ENCODE measurements at places on chromosomes 16 and 17.

- no peak for DNase-seq
Measured at GRCh38 chr17:34275881-34276280, 5.9 kb downstream of the CCL7 start.

- no peak for DNase-seq
Measured at GRCh38 chr17:14330492-14330962, 29.6 kb downstream of the HS3ST3B1 start.

GRCh38 chr17:81323411-81323868, 28.3 kb upstream of the SLC38A10 start:
- no peak for DNase-seq

DNA sequence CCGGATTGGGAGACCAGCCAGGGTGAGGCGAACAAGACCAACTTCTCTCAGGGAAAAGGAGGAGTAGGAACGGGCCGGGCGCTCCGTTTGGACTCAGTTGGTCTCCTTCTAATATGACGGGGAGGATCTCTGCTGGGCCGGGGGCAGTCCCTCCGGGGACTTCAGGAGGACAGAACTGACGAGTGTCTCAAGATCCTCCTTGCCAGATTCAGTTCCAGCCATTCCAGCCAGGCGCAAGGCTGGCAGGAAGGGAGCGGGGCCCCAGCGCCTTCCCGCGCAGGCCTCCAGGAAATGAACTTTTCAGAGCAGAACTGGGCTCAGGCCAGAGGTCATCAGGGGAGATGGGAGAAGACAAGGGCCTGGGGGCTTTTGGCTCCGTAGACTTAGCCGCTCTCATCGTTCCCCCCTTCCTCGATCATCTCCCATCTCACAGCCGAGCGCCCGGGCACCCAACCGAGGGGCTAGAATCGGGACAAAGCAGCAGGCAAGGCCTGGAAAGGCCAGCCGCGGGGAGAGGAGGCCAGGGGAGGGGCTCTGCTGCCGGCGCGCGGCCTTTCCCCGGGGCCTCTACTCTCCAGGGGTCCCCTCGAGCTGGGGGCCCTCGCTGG, 1.6 kb downstream of the ZNF423 start:
- DNase-seq = no peak

DNA sequence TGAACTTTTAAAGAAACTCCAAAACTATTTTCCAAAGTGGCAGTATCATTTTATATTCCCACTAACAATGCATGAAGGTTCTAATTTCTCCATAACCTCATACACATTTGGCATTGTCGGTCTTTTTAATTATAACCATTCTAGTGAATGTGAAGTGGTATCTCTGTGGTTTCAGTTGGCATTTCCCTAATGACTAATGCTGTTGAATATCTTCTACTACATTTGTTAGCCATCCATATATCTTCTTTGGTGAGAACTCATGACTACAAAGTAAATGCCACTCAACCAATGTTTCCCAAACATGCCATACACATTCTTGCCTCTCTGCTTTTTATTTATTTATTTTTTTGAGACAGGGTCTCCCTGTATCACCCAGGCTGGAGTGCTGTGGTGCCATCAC, 31.7 kb upstream of the TAOK1 start:
- DNase-seq = no peak

GRCh38 chr17:50102164-50102991, 7.2 kb downstream of the PDK2 start:
- no peak for DNase-seq

DNA sequence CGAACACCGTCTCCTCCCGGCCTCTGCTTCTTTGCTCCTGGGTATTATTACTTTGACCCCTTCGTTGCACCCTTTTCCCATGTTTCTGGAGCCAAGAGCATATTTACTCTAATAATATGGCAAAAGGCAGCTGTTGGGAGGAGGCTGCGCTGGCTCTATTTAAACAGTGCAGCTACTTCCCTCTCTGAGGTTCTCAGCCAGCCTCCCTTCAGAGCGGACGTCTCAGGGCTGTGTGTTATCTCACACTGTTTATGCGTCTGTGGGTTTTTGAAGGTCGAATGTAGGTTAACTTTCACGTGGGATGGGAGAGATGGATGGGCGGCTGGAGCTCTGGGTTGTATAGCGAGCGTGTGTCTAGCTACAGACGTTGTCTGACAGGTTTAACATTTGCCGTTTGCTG, 45.3 kb downstream of the COX4I1 start:
- DNase-seq = no peak

DNA sequence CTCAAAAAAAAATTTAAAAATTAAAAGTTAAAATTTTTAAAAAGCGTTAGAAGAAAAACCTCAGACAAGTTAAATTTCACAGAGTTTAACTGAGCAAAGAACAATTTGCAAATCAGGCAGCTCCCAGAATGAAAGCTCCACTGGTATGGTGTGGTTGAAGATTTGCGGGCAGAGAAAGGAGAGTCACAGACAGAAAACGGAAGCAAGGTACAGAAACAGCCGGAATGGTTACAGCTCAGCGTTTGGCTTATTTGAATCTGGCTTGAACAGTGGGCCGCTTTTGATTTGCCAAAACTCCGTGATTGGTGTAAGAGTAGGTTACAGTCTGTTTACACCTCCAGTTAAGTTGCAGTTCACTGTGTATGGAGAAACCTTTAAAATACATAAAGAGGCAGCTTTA, 297.1 kb downstream of the HS3ST4 start:
- DNase-seq = no peak

DNA sequence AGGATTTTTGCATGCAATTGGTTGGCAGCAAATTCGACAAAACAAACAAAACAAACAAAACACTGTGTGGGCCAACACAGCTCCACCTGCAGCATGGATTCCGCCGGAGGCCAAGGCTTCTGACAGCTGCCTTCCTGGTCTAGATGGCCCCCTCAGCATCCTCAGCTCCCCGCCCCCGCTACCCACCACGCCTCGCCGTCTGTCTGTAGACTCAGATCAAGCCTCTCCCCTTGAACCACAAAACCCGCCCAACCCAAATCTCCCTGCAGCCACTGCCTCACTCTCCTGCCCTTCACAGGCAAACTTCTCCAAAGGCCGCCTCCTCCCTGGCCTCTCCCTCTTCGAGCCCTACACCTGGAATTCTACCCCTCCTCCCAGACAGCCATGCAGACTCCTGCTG, 57.9 kb downstream of the RTN4RL1 start:
- DNase-seq = no peak

DNA sequence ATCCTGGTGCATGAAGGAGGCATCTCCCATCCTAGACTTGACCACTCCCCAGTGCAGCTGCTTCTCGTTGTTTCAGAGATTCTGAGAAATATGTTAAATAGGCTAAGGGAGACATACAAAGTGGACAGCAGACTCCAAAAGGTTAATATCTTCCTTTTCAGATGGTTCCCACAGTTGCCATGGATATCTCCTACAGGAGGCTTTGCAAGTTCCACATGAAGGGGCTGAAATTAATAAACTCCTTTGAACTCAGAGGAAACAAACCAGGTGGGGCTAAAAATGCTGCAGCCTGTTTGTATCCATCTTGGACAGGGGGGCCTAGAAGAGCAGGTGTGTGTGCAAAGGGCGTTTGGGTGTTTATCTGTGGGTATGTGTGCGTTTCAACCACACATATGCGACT, 257.4 kb upstream of the XYLT1 start:
- no peak for DNase-seq

GRCh38 chr16:19219836-19220235, 51.8 kb downstream of the SYT17 start:
- DNase-seq = no peak

- peak; percentile 75 for DNase-seq
Measured at GRCh38 chr17:41687828-41688640, 651 bp upstream of the EIF1 start.

GRCh38 chr16:20897253-20897897, 2.8 kb downstream of the DCUN1D3 start:
- no peak for DNase-seq

DNA sequence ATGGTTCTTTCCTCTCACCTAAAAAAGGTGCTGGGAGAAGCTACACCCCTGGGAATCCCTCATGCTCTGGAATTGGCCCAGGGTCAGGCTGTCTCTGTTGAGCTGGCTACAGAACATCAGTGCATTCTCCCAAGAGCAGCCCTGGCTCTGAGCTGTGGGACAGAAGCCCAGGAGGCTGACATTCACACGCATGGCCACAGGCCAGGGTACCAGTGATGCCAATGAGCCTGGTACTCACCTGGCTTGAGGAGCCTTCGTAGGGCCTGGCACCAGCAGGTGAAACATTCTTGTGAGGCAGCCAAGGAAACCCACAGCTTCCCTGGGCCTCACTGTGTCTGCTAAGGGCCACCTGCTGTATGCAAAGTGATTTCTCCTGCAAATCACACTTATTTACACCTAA, 121.7 kb upstream of the CCL2 start:
- no peak for DNase-seq

DNA sequence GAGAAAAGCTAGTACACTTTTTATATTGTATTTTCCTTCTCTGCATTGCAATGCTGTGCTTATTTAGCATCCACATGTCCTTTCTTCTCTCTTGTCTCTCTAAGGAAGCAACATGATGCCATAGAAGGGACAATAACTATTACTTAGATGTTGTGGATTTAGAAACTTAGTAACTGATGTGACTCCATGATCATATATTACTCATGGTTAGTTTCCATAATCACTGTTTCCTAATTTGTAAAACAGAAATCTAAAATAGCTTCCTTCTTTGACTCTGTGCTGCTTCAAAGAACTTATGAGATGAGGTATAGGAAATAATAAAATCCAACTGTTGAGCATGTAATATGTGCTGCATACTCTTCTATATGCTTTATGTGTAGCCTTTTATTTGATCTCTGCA, 6.6 kb upstream of the ABCA5 start:
- no peak for DNase-seq

DNA sequence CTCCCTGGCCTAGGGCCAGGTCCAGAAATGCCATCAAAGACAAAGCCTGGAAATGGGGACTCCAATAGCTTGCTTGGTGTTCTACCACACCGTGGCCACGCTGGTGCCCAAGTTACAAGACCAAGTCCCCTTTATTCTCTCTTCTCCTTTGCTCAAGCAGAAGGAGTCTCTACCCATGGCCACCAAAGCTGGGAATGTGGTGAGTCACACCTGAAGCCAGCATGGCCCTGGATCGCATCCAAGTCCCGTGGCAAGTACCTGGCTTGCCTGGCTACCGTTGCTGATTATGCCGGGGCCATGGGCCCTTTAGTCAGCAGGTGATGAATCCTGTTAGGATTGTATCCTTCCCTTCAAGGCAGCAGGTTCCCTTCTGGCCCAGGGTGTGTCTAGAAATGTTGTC, 260.0 kb downstream of the HAPSTR1 start:
- no peak for DNase-seq

DNA sequence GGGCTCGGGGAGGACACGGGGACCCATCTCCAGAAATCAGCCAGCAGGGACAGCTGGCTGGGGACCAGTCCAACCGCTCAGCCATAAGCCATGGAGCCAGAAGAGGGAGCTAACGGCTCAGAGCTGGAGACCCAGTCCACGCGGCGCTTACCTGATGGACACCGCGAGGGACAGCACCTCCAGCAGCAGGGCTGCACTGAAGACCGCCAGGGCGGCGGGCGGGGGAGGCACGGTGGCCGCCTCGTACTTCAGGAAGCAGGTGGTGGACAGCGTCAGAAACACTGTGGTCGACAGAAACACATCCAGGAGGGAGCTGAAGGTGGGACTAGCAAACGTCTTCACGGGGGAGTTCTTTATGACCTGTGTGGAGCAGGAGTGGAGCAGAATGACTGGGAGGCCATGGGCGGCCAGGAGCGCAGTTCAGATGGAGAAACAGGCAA, 102.6 kb upstream of the CREBBP start:
- DNase-seq = peak; percentile 85

GRCh38 chr17:48556576-48557401, 11.9 kb upstream of the HOXB2 start:
- DNase-seq = no peak

DNA sequence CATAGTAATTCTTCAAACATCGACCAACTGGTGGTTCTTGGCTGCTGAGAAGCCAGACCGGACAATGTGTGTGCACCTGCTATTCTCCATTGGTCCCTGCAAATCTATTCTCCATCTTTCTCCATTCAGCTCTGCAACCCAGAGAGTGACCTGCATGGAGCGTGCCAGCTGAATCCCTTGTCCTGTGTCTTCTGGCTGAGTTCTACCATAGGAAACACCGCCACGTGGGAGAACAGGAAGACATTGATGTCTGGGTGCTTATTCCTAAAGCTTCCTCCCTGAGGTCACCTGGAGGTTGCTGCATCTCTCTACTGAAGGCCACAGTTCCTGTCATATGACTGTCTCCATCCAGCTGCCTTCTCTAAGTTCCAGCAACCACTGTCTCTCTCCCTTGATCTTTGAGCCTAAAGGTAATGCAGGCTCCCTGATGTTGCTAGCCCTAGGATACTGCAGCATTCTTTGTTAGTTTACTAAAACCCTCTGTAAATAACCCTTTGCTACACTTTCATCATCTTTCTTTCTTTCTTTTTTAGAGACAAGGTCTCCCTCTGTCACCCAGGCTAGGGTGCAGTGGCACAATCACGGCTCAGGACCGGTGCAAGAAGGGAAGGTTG, 10.6 kb upstream of the SMG1 start:
- no peak for DNase-seq

DNA sequence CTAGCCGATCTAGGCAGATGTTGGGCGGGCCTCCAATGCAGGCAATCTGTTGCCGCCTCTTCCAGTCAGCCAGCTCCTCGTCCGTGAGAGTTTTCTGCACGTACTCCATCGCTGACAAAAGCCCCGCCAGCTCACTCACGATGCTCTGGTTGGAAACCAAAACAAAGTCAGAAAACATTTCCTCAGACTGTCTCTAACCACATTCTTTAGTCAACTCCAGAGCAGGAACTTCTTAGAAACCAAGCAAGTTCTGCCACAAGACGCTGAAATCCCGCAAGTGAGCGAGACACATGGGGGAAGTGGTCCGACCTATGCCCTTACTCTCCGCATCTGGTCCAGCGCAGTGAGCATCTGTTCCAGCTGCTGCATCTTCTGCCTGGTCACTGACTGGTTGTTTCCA, 49.1 kb downstream of the STAT5A start:
- DNase-seq = no peak

GRCh38 chr17:80152081-80152702, 5.3 kb upstream of the EIF4A3 start:
- no peak for DNase-seq

DNA sequence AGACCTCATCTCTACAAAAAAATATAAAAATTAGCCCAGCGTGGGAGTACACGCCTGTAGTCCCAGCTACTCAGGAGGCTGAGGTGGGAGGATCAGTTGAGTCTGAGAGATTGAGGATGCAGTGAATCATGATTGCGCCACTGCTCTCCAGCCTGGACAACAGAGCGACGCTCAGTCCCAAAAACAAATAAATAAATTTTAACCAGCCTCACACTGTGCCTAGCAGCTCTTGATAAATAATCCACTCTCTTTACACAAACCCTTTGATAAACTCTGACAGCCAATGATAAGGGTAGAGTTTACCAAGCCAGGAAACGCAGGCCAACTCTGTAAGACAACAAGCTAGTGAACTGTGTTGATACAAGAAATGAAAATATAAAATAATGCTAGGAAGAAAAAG, 32.7 kb downstream of the LITAF start:
- DNase-seq = no peak
